Cerebellar cortex (tissue), 1 donor: ENCODE measurements at places on chromosomes 2 and 18.

GRCh38 chr2:159737292-159737916 is 25.1 kb downstream of the MARCHF7 start:
- DNase-seq, result no peak

GRCh38 chr18:22637787-22638186 is 220.1 kb upstream of the CTAGE1 start:
- DNase-seq, result no peak

- no peak for DNase-seq
These were observed 63.5 kb downstream of the PTPN2 start for GRCh38 chr18:12820506-12820905.

DNA sequence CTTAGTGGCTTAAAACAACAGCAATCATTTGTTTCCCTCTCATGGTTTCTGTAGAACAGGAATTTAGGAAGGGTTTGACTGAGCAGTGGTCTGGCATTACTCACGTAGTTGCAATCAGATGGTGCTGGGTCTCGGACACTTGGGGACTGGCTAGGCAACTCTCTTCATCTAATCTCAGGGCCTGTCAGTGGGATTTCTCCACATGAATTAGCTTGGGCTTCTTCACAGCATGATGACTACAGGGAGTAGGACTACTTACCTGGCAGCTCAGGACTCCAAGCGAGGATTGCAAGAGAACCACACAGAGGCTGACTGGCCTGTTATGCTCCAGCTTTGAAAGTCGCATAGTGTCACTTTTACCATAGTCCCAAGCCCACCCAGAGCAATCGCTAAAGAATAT is 125.1 kb downstream of the TTC27 start:
- no peak for DNase-seq
